Smooth muscle cell of bladder (primary cell): ENCODE measurements at places on chromosomes 2 and 18. TPM values are rescaled to one million over a fixed set of nuclear protein-coding genes. Genes with fewer than 3 reads are reported as not detected.

Gene CCDC138
- 2.8 and 3.1 TPM in 2 replicates for total RNA-seq

Gene IL1F10
- not detected in 2 replicates for total RNA-seq

Gene ERBB4
- under 0.01 TPM in 1 of 2 replicates, not detected in the other for total RNA-seq

Gene ATP6V1C2
- under 0.01 TPM in 1 of 2 replicates, not detected in the other for total RNA-seq

Gene CTAGE1
- not detected in 2 replicates for total RNA-seq

Gene PFN4
- 0.28 and 0.46 TPM in 2 replicates for total RNA-seq

Gene TAF4B
- 1.7 and 1.9 TPM in 2 replicates for total RNA-seq

Gene MARCHF4
- 0.28 and 0.37 TPM in 2 replicates for total RNA-seq

Gene C2orf66
- not detected in 2 replicates for total RNA-seq

Gene KCNS3
- total RNA-seq, result 0.43 and 3.0 TPM in 2 replicates

Gene CGREF1
- total RNA-seq, result 7.0 and 8.2 TPM in 2 replicates

Gene GKN1
- total RNA-seq, result not detected in 2 replicates

Gene DSG2
- 2.3 and 23.3 TPM in 2 replicates for total RNA-seq

Gene DNAH7
- total RNA-seq, result 0.28 and 0.55 TPM in 2 replicates

Gene WDR33
- 17.8 and 20.1 TPM in 2 replicates for total RNA-seq

Gene LOXHD1
- under 0.01 TPM in 1 of 2 replicates, not detected in the other for total RNA-seq

Gene POTEE
- not detected in 2 replicates for total RNA-seq

Gene GRP
- not detected in 2 replicates for total RNA-seq

Gene GPR45
- total RNA-seq, result not detected in 2 replicates

Gene RAMP1
- 10.1 and 10.5 TPM in 2 replicates for total RNA-seq

Gene COL4A4
- 0.14 and 0.65 TPM in 2 replicates for total RNA-seq

Gene PID1
- 28.3 and 36.1 TPM in 2 replicates for total RNA-seq

Gene ADRA2B
- 0.09 TPM in 1 of 2 replicates, not detected in the other for total RNA-seq

Gene CLEC4F
- total RNA-seq, result not detected in 2 replicates
